SK-MEL-5 (cell line): ENCODE measurements at places on chromosomes 3 and 15. TPM values are rescaled to one million over a fixed set of nuclear protein-coding genes. Genes with fewer than 3 reads are reported as not detected.

DNA sequence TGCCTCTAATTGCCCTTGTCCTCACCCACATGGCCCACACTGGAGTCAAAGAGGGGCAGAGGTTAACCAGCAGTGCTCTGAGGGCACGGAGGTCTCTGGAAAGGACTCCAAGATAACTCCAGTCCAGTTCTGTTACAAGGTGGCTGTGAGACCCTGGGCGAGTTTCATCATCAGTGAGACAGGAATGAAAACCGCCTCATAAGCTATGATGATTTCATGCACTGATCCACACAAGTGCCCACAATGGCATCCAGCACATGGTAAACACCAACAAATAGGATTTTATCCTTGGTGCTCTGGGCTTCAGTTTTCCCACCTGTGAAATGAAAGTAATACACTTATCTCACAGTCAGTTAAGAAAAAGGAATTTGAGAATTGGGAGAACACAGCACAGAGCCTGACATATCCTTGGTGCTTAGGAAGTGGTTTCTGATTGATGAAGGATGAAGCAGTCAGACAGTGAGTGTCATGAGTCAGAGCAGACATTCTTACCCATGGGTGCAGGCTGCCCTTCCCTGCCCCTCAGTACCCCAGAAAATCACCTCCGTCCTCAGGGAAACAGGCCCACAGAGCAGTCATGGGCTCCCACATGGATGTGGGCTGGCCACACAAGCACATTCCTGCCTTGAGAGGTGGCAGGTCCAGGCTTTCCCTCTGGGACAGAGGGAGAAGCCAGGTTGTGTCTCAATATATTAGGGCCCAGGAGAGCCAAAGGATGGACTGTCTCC is 48.4 kb downstream of the DAPK2 start:
- DNase-seq = no peak

DNA sequence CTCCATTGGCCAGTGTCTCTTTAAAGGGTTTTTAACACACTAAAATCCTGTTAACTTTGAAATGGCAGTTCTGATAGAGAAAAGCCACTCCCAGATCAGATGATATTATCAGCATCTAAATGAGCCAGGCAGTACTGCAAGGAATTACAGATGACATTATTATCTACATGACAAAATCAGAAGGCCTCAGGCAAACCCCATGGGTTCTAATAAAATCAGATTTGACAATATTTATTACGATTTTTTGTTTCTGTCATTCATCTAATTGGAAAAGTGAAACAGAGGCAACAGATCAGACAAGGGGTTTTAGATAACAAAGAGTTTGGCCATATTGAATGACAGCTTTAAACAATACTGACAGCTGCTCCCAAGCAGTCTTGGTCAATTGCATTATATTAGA is 112.7 kb downstream of the FEZF2 start:
- DNase-seq = no peak

DNA sequence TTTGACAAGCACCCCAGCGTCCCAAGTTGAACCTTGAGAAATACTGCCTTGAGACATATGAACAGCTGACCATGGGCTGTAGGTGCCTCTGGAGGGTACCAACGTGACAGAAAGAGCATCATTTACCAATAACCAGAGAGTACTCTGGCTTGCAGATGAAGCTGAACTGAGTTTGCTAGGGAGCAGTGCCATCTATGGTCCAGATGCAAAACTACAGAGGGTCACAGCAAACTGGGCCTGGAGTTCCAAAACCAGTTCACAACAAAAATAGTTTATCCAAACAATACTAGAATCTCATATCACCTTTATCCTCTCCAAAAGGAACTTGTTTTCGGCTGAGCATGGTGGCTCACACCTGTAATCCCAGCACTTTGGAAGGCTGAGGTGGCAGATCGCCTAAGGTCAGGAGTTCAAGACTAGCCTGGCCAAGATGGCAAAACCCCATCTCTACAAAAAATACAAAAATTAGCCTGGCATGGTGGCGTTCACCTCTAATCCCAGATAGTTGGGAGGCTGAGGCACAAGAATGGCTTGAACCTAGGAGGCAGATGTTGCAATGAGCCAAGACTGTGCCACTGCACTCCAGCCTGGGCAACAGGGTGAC is 69.3 kb downstream of the CHAC1 start:
- DNase-seq = peak; percentile 71

DNA sequence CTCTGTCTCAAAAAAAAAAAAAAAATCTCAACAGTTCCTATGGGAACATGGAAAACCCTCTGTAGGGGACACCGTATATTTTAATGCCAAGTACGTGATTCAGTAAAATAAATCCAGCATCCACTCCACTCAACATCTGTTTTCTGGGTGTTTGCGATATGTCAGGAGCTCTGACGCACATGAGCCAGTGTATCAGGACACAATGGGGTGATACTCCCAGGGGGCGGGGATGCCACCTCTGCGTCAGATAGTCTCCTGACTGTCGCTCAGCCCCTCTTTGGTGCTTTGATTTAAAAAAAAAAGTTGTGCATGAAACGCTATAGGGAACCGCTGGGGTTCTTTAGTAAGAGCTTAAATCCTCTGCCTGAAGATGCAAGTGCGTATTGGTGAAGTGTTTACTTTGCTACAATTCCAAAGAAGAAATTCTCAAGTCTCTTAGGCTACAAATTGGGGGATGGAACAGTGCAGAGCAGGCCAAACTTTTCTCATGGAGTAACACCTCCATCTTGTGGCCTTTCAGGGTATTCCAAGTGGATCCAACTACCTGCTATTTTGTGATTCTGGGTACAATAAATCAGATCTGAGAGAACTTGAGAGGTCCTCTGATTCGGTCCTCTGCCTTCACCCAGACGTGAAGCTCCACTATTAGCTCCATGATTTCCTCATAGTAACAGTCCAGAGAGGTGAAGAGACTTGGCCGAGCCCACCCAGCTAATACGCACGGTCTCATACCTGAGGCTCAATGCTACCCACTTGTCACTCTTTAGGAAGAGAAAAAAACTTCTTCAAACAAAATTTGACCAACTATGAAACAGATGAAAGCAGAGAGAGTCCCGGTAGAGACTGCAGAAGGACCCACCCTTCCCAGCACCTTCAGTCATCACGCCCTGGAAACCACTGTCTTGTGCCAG is 9.3 kb upstream of the NR2E3 start:
- peak; percentile 76 for DNase-seq

DNA sequence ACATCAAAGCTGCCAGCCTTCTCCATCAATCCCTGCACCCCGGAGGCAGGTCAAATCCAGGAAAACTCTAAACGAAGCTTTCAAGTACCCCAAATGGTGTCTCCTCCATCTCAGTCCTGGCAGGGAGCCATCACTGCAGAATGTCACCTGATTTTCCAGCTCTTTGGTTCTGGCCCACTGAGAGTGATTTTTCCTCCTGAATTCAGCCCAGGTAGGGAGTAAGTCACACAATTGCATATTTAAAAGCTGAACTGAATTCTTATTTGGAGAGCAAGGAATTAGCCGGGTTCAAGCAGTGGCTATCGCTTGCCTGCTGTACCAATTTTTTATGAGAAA is 5.3 kb downstream of the RFTN1 start:
- DNase-seq = no peak

DNA sequence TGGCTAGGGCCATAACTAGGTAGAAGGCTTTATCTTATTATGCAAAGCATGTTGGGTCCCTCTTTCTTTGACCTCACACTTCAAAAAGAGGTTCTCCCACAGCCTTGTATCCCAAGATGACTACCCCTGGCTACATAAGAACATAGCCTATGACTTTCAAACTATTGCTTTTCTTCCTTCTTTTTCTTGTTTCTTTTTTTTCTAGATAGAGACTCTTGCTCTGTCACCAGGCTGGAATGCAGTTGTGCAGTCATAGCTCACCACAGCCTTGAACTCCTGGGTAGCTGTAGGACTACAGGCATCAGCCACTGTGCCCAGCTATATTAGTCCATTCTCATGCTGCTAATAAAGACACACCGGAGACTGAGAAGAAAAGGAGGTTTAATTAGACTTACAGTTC is 47.2 kb downstream of the DIPK2A start:
- no peak for DNase-seq

DNA sequence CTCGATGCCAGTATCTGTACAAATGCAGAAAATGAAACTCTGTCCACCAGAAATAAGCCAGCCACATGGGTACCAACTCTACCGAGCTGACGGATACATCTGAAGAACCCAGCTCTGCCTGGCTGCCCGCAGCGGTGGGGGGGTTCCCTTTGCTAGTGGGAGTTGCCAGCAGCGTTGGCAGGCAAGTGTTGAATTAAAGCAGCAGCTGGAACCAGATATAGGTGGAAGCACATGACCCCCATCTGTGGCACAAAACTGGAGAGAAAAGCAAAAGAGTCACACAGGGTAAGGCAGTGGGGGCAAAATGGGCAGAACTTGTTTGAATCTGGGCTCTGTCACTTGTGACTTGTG is 17.9 kb downstream of the CRYGS start:
- DNase-seq = no peak

GRCh38 chr3:181782306-181782954 is 70.7 kb downstream of the SOX2 start:
- DNase-seq = no peak

GRCh38 chr3:127783642-127784160 is 38.6 kb downstream of the MGLL start:
- no peak for DNase-seq

DNA sequence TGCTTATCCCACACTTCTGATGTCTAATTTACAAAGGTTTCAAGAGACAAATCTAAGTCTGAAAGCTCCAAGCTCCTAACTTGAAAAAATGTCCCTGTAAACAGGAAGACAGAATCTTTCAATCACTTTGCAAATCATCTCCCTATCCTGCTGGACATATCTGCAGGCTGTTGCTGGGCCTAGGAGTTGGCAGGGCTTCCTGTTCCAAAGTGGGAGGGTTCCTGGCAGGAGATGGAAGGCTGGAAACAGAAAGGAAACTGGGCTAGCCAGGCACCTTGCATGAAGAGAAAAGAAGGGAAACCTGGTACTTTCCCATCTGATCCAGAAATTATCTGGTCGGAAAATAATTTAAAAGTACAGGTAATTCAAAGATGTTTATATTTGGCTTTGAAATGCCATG is 227.3 kb upstream of the IL12A start:
- DNase-seq = no peak

DNA sequence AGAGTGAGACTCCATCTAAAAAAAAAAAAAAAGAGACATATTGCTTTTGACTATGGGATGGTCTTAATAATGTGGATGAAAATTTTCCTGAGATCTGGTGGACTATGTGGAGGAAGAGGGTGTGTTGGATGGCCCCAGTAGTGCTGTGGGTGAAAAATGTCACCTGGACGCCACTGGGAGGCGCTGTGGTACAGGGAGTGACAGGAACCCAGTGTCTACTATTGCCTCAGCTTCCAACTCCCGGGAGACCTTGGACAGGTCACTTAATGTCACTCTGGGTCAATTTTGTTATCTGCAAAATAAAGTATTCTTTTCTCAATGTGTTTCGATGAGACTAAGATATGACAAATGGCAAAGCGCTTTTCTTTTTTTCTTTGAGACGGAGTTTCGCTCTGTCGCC is 27.7 kb upstream of the DCP1A start:
- DNase-seq = peak; percentile 85

GRCh38 chr3:56291953-56292352 is 176.3 kb downstream of the ERC2 start:
- DNase-seq = no peak

DNA sequence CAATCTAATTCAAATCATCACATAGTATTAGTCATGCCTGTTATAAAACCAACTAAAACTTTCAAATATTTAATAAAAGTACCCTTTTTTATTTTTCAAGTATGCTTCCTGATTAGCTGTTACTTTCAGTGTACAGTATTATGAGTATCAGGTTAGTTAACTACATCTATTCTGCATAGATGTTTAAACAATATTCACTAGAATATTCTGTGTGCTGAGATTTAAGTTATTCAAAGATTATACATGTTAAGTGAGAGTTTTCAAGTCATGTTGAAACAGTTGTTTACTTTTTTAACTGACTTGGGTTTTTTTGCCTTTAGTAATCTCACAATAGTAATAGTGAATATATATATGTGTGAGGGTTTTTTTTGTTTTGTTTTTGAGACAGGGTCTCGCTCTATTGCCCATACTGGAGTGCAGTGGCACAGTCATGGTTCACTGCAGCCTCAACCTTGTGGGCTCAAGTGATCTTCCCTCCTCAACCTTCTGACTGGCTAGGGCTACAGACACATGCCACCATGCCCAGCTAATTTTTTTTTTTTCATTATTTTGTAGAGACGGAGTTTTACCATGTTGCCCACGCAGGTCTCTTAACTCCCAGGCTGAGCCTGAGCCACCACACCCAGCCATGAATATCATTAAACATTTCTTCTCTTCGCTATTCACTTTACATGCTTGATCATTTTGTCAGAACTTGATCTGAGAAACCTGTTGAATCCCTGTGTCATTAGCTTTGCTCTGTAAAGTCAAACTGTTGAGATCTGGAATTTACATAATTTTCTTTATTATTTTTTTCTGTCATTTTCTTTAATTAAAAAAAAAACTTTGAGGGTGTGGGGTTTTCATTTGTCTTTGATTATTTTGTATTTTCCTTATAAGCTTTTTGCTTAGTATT is 286.2 kb upstream of the UBE2E1 start:
- DNase-seq = no peak

DNA sequence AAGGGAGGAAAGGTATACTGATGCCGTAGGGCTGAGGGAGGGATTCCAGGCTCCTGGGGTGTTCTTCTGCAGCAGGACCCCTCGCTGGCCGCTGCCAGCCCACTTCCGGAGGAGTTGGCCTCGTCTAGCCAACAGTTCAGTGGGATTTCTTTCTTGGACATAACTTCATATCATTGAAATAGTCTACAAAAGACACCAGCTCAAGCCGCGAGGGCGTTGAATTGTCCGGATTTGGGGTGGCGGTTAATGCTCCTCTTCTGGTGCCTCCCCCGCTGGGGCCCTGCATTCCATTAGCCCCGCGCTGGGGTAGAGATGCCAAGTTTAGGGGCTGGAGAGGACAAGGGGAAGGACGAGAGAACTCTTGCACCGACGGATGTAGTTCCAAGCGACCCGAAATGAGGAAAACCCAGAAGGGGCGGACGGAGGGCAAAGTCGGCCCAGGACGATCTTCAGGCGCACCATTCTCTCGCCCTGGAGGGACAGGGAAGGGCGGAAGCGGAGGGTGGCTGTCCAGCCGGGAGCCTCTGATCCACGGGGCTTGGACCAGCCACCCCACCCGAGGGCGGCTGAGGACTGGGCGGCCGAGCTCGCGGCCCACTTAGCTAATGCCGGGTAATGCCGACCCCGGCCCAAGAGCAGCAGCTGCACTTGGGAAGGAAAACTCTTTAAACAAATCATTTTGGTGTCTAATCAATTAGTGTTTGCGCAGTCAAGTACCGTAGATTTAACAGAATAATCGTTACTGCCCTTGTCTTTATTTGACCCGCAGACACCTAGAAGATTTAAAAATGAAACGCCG is 4.7 kb upstream of the ONECUT1 start:
- no peak for DNase-seq

GRCh38 chr15:65969865-65970816 is 100.8 kb downstream of the RAB11A start:
- no peak for DNase-seq

The ZNF662 gene
- 0.13 TPM in 1 of 2 replicates, not detected in the other for total RNA-seq

The HOMER2 gene
- 8.8 and 13.4 TPM in 2 replicates for total RNA-seq

The TRIM42 gene
- total RNA-seq = not detected in 2 replicates

The HIGD2B gene
- 0.11 TPM in 1 of 2 replicates, not detected in the other for total RNA-seq

The CCDC54 gene
- not detected in 2 replicates for total RNA-seq

The OXSM gene
- 30.0 and 31.4 TPM in 2 replicates for total RNA-seq

The IQCF6 gene
- not detected in 2 replicates for total RNA-seq

The CCDC33 gene
- not detected in 2 replicates for total RNA-seq

The CYP1A1 gene
- 2.7 and 5.7 TPM in 2 replicates for total RNA-seq
